HCEC 1CT (cell line): ENCODE measurements at places on chromosomes 7 and 10.
A peak's percentile ranks its signal among the peaks of the same experiment; 100 is the strongest.

DNA sequence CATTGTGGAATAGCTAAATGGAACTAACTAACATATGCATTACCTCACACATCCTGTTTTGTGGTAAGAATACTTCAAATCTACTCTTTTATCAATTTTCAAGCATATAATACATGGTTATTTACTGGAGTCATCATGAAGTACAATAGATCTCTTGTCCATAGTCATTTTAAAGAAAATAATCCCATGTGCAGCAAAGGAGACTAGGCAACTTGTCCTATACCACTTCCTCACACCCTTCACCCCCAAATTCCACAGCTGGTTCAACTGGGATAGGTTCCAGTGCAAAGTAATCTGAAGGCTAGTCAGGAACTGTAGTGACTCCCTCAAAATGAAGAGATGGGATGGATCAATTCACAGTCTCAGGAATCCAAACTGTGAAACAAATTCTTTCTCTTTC is 176.1 kb downstream of the SGMS1 start:
- peak; percentile 14 for DNase-seq

DNA sequence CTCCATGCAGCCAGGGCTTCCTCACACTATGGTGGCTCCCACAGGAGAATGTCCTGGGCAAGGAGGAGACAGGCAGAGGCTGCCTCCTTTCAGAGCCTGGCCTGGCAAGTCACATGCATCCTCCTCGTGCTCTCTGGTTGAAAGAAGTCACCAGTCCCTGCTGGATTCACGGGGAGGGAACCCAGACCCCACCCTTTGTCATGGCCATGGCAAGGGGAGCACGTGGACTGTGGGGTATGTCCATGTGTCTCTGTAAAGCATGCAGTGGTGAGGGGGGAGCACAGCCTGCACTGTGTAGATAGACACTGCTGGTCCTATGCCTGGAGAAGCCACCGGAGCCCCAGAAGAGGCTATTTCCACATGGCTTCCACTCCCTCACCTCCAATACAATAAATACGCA is 225.0 kb downstream of the TCERG1L start:
- DNase-seq = no peak

DNA sequence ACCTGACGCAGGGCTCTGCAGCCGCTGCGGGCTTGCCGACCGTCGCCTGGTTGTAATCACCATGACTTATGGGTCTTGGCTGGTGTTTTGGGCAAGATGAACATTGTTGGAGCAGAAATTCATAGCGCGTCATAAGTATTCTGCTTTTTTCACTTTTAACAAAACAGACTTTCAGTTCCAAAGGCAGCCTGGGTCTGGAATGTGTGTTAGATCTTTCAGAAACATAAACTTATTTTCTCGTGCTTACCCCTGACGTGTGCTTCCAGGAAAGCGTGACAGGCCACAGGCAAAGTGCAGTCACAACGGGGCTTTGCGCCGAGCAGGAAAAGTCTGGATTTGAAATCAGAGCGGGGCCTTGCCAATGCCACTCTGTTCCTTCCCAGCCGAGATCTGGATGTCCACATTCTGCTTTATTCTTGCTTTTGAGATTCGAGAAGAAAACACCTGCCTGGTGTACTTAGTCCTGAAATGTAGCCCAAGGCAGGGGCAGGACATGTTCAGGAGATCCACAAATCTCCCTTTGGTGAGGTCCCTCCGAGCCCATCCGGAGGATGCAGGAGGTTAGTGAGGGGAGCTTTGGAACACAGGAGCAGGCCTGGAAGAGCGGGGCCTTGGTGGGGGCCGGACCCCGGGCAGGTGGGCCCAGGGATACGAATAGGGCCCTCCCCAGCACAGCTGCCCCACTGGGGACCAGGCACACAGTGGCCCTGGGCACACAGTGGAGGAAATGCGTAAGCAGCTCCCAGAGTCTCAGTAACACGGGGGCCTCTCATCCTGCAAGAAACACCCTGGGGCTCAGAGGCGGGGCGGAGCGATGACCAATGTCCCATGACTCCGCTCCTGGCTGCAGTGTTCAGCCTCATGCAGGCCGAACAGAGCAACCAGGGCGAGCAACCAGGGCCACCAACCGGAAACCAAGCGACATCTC is 49.5 kb upstream of the EBF3 start:
- no peak for DNase-seq

DNA sequence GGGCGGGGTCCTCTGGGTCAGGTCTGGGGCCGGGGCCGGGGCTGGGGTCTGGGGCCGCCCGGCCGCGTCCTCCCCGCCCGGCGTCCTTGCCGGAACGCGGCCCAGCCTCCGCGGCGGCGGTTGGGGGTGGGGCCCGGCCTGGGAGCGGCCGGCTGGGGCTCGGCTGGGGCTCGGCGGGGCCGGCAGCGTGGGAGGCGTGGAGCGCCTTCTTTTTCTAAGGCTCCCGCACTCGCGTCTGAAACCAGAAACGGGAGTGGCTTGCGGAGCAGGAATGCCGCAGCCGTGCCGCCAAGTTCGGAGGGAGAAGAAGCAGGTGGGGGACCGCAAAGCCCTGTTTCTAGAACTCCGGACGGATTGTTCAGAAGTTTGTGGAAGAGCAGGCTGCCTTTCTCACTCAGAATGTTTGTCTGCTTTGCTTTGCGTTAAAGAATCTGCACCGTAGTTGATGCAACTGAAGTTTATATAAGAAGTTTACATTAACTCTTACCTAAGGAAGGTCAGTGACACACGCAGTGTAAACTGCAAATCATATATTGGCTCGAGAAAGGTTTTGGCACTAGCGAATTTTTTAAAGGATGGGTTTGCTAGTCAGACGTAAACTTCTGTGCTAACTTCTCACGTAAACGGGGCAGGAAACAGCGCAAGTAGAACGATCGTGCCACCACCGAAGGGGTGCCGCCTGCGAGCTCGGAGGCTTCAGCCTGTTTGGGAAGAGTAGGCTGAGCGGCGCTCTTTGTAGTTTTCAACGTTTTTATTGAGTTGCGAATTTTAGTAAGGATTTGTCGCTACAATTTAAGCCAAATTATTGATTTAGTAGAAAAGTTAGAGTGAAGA is 729 bp downstream of the DNAJB6 start:
- DNase-seq = peak; percentile 48

- DNase-seq = no peak
Observed at GRCh38 chr10:112448888-112449287, 1.9 kb downstream of the VTI1A start.

DNA sequence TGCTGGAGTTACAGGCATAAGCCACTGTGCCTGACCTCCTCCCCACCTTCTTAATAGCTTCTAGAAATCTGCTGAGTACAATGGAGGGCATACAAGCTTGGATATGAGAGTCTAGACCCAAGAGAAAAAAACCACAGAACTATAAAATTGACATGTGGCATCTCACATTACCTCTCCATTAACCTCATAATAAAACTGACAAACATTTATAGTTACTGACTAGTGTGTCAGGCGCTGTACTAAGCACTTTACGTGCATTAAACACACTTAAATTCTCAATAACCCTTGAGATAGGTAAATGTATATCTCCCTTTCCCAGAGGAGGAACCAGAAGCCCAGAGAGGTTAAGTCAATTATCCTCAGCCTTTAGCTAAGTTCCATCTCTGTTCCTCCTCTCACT is 300.5 kb upstream of the MYO3A start:
- DNase-seq = no peak

GRCh38 chr10:18328941-18329340 is 188.7 kb downstream of the CACNB2 start:
- DNase-seq = no peak

GRCh38 chr7:47882635-47883034 is 65.6 kb downstream of the PKD1L1 start:
- DNase-seq = no peak

DNA sequence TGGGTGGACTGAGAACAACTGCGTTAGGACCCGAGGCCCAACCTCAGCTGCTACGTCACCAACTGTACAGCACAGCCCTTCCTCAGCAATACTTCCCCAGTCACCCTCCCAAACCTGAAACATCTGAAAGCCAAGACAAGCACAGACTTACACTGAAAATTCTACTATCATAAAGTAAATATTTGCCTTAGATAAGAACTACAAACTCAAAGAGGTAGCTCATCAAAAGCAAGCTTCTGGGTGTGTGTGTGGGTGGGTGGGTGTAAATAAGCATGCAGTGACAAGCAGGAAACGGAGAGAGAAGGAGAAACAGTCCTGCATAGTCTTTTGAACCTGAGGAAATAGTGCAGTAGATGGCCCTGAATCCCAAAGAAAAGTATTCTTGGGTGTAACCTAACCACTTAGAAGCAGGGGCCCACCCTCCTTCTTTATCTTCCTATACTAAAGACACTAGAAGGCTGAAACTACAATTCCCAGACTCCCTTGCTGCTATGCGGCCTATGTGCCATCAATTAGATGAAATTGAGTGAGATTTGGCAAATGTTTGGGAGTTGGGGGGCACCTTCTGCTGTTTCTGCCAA is 18.7 kb downstream of the SLC25A13 start:
- DNase-seq = no peak

- DNase-seq = peak; percentile 17
Observed at GRCh38 chr10:48507933-48508790, 96.7 kb downstream of the ARHGAP22 start.

DNA sequence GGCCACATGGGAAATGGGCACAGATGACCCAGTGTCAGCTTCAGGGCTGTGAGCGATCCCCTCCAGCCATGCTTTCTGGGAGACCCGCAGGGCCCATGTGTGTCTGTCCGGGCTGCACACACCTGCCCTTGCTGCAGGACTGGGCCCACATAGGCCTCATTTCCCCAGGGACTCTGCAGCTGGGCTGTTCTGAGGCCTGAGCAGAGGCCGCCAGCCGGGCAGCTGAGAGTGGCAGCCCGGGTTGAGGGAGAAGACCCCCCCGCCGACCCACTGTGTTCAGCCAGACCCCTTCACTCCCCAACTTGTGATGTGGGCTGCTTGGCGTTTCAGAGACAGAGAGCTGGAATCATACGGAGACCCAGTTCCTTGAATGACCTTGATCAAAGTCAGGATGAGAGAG is 50.1 kb upstream of the DPYSL4 start:
- DNase-seq = no peak

- DNase-seq = no peak
Observed at GRCh38 chr10:4643471-4643870, 182.5 kb upstream of the AKR1E2 start.

- no peak for DNase-seq
Observed at GRCh38 chr10:89556600-89556999, 21.2 kb upstream of the SLC16A12 start.
